ENCODE measurements at places on chromosomes 11 and 22. TPM values are rescaled to one million over a fixed set of nuclear protein-coding genes. Genes with fewer than 3 reads are reported as not detected.

Gene GGTLC3
- not detected for total RNA-seq

Gene TPBGL
- 0.54 TPM for total RNA-seq

Gene TEAD1
- 102 TPM for total RNA-seq

Gene MYBPC3
- total RNA-seq, result not detected

Gene FIBIN
- not detected for total RNA-seq

Gene ADAMTS8
- total RNA-seq, result 0.15 TPM

Gene KCNK7
- total RNA-seq, result 0.69 TPM

DNA sequence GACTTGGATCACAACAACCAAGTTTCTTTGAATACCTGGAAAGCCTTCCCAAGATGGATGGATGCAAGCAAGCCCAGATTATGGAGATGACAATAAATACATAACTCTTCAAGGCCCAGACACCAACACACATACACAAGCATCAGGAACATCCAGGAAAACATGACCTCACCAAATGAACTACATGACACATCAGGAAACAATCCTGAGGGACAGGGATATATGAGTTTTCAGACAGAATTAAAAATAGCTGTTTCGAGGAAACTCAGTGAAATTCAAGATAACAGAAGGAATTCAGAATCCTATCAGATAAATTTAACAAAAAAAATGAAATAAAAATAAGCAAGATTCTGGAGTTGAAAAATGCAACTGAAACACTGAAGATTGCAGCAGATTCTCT lies 659.4 kb downstream of the METTL15 start:
- DNase-seq, result no peak

DNA sequence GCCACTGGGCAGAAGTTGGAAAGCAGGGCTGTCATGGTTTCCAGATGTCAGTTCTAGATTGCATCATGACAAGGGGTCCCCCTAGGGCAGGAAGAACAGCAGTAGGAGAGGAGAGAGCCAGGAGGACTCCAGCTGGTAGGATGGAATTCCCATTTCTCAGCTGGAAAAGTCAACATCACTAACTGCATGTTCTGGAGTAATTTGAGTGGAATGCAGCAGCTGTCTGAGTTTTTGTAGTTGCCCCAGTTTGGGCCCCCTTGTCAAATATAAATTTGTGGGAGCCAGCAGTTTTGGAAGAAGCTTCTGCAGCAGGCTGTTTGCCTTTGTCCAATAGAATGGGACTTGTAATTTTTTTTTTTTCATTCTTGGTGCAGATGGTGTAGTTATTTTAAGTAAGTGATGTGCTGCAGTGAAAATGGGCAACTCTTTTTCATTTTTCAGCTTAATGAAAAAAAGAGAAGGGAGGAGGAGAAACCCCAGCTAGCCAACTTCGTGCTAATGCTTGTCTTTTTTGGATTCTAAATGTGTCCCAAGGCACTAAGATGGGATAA lies 86.9 kb downstream of the LDLRAD3 start:
- DNase-seq, result no peak

DNA sequence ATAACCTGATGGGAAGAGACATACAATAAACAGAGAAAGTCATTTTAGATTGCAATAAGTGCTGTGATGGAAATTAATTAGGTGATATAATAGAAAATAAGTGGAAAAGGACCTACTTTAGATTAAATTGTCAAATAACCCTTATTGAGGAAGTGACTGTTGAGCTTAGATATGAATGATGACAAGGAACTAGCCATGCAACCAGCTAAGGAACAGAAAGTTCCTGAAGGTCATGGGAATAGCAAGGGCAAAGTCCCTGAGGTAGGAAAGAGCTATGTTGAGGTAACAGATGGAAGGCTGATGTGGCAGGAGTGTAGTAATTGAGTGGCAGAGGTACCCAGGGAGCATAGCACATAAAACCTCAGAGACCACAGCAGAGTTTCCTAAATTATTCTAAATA lies 135.2 kb downstream of the WNT11 start:
- DNase-seq, result no peak

- DNase-seq, result no peak
These were observed 123.5 kb downstream of the BUD13 start for GRCh38 chr11:116649268-116649667.

DNA sequence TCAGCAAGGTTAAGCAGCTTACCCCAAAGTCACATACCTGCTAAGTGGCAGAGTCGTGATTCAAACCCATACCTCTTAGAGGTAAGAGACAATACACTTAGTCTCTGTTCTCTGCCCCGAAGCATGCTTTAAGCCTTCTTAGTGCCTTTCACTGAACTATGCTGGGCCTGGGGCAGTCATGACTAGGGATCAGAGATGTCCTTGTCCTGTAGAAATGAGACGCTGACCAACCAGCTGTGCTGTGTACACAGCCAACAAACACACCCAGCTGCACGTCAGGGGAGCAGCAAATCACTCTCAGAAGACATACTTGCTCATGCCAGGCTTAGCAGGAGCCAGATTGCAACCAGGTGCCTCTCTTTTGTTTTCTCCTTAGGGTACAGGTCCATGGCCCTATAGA lies 255.7 kb downstream of the BUD13 start:
- no peak for DNase-seq

DNA sequence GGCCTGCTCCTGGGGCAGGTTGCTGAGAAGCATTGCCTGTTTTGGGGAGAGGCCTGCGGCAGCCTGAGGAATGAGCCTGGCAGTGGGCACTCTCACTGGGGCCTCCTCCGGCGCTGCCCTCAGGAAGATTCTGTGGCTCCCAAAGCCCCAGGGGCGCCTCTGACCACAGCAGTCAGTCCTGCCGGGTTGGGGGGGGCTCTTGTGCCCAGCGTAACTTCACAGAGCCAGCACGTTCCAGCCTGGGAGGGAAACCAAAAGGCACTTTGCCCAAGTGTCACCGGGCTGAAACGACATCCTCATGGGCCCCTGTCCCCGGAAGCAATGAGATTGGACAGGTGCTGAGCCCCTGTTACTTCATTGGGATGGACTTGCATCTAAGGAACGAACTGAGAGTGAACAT lies 4.3 kb upstream of the LRP5 start:
- DNase-seq, result no peak

DNA sequence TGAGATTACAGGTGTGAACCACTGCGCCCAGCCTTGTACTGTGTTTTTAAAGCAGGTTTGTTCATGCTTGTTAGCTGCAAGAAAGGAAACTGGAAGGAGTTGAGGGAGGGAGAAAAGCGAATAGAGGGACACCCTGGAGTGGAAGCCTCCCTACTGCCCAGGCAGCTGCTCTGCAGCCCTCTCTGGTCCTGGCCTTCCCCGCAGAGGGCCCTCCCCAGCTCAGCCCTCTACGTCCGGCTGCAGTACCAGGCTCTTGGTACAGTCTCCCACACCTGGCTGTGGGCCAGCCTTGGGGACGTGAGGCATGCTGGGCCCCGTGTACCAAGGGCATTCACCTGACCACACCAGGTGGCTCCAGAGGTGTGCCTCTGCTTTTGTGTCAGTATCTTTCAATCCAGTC lies 70.8 kb downstream of the MED15 start:
- DNase-seq, result no peak

GRCh38 chr11:87849216-87849615 lies 326.0 kb downstream of the RAB38 start:
- no peak for DNase-seq

GRCh38 chr11:35084817-35085440 lies 54.0 kb upstream of the CD44 start:
- DNase-seq, result no peak

- DNase-seq, result peak; percentile 70
These were observed 41.9 kb downstream of the LRP5 start for GRCh38 chr11:68354148-68354872.
